ENCODE measurements at places on chromosomes 13 and 19. TPM values are rescaled to one million over a fixed set of nuclear protein-coding genes. Genes with fewer than 3 reads are reported as not detected.
A peak's percentile ranks its signal among the peaks of the same experiment; 100 is the strongest.

- no peaks in the 10 kb centered on the region for H3K27me3 ChIP-seq
- no peaks in the 10 kb centered on the region for H3K4me1 ChIP-seq
- H3K4me3 ChIP-seq, result no peak overlapping the region
- DNase-seq, result peak; percentile 51
- H3K36me3 ChIP-seq, result no peaks in the 10 kb centered on the region
- H3K27ac ChIP-seq, result peak overlapping the region; percentile 13
These were observed 6.6 kb upstream of the MCF2L start for GRCh38 chr13:112962396-112962795.

- no peaks in the 10 kb centered on the region for H3K27me3 ChIP-seq
- H3K4me1 ChIP-seq, result peaks cover 8% of the 10 kb centered on the region
- H3K27ac ChIP-seq, result no peak overlapping the region
These were observed 5.3 kb downstream of the SMIM7 start for GRCh38 chr19:16654627-16655026.

- no peak overlapping the region for H3K27ac ChIP-seq
- H3K4me3 ChIP-seq, result no peak overlapping the region
- no peaks in the 10 kb centered on the region for H3K27me3 ChIP-seq
- no peaks in the 10 kb centered on the region for H3K36me3 ChIP-seq
- H3K4me1 ChIP-seq, result no peaks in the 10 kb centered on the region
These were observed 4.2 kb upstream of the CERS4 start for GRCh38 chr19:8204961-8205360.

GRCh38 chr13:100803091-100803490 is 128.5 kb upstream of the TMTC4 start:
- no peaks in the 10 kb centered on the region for H3K36me3 ChIP-seq
- no peak for DNase-seq
- H3K4me1 ChIP-seq, result no peaks in the 10 kb centered on the region
- no peak overlapping the region for H3K27ac ChIP-seq
- H3K27me3 ChIP-seq, result no peaks in the 10 kb centered on the region

DNA sequence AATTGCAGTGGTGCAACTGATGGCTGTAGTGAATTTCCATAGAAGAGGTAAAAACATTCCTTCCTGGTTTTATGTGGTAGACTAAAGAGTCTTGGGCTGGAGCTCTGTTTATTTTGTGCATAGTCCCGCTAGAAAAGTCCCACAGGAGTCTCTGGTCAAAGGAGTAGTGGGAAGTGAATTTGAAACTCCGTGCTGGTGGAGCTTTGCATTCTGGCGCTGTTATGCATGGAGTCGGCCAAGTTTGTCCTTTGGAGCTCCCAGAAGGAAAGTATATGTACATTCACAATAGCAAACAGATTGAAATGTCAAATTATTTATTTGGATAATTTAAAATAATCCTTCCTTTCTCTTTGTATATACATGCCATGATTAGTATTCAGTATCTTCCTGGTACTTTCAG is 296.5 kb downstream of the LMO7 start:
- H3K4me3 ChIP-seq, result no peak overlapping the region
- H3K4me1 ChIP-seq, result no peaks in the 10 kb centered on the region
- H3K36me3 ChIP-seq, result no peaks in the 10 kb centered on the region
- no peak overlapping the region for H3K27ac ChIP-seq

GRCh38 chr19:7006135-7006704 is 15.0 kb downstream of the MBD3L2B start:
- H3K4me1 ChIP-seq, result no peaks in the 10 kb centered on the region
- no peak overlapping the region for H3K4me3 ChIP-seq
- no peaks in the 10 kb centered on the region for H3K36me3 ChIP-seq
- H3K27me3 ChIP-seq, result no peaks in the 10 kb centered on the region
- H3K27ac ChIP-seq, result no peak overlapping the region
- DNase-seq, result no peak

DNA sequence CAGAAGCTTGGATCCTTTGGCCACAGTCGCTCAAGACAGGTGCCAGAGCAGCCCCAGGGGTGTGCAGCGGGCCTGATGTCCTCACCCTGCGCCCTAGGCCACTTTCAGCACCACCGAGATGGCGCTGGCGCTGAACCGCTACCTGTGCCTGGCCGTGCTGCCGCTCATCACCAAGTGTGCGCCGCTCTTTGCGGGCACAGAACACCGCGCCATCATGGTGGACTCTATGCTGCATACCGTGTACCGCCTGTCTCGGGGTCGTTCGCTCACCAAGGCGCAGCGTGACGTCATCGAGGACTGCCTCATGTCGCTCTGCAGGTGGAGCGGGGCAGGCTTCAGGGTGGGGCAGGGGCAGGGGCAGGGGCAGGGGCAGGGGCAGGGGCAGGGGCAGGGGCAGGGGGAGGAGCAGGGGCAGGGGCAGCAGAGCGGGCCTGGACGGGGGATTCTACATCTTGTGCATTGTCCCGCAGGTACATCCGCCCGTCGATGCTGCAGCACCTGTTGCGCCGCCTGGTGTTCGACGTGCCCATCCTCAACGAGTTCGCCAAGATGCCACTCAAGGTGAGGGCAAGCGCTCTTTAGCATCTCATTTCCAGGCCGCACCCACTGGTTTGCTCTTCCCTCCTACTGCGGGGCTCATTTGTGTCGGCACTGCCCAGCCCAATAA is 69.1 kb downstream of the RYR1 start:
- H3K27me3 ChIP-seq, result peaks cover 13% of the 10 kb centered on the region
- H3K4me3 ChIP-seq, result no peak overlapping the region
- H3K36me3 ChIP-seq, result no peaks in the 10 kb centered on the region
- no peak overlapping the region for H3K27ac ChIP-seq

GRCh38 chr13:101493541-101493940 is 41.1 kb downstream of the ITGBL1 start:
- DNase-seq, result no peak
- H3K27me3 ChIP-seq, result no peaks in the 10 kb centered on the region
- no peaks in the 10 kb centered on the region for H3K4me1 ChIP-seq

DNA sequence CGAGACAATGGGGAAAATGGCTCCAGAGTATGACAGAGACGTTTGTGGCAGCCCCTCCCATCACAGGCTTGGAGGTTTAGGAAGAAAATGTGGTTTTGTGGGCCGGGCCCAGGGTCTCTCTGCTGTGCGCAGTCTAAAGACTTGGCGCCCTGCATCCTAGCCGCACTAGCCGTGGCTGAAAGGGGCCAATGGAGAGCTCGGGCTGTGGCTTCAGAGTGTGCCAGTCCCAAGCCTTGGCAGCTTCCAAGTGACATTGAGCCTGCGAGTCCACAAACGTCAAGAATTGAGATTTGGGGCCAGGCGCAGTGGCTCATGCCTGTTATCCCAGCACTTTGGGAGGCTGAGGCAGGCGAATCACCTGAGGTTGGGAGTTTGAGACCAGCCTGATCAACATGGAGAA is 513.1 kb downstream of the PCDH17 start:
- H3K4me3 ChIP-seq, result no peak overlapping the region
- DNase-seq, result no peak
- no peak overlapping the region for H3K27ac ChIP-seq
- H3K36me3 ChIP-seq, result no peaks in the 10 kb centered on the region

GRCh38 chr13:110301606-110302553 is 5.1 kb downstream of the COL4A1 start:
- peaks cover 11% of the 10 kb centered on the region for H3K4me1 ChIP-seq
- H3K4me3 ChIP-seq, result no peak overlapping the region
- peaks cover 8% of the 10 kb centered on the region for H3K27me3 ChIP-seq
- H3K36me3 ChIP-seq, result no peaks in the 10 kb centered on the region
- no peak for DNase-seq

DNA sequence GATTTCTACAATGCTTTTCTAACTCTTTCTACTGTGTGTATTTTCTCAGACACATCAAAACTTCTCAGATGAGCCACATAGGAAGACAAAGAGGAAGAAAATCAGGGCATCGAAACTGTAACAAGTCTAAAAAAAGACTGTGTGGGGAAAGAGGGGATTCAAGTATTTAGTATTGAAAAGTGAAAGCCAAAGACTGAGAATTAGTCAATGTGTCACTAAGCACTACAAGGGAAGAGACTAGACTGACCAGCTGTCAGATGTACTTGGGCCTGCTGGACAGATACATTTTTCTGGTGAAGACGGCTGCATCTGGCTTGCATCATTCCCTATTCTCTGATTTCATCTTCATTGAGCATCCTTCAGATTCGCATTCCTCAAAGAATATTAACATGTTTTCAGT is 25.4 kb downstream of the COMMD6 start:
- H3K27ac ChIP-seq, result no peak overlapping the region
- H3K4me3 ChIP-seq, result no peak overlapping the region
- no peaks in the 10 kb centered on the region for H3K4me1 ChIP-seq
- H3K27me3 ChIP-seq, result no peaks in the 10 kb centered on the region

- DNase-seq, result no peak
- no peak overlapping the region for H3K4me3 ChIP-seq
- H3K4me1 ChIP-seq, result no peaks in the 10 kb centered on the region
- no peaks in the 10 kb centered on the region for H3K27me3 ChIP-seq
- H3K27ac ChIP-seq, result no peak overlapping the region
- H3K36me3 ChIP-seq, result peaks cover 21% of the 10 kb centered on the region
These were observed 21.3 kb downstream of the ZNF77 start for GRCh38 chr19:2923510-2923909.

DNA sequence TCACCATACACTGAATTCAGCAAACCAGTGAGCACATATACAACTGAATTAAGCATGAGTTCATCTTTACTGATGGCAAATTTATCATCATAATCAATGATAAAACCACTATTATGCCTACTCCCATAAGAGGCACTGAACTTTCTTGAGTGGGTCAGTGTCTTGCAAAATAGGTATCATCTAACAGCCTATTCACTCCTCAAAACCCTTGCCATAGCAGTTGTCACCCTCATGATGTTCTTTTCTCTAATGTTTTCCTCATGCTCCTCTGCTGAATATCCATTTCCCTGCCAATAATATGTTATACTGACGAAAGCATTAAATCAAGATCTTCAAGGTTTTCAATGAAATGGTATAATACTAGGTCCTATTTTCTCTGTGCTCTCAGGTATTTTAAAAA is 5.6 kb downstream of the ARGLU1 start:
- DNase-seq, result no peak
- no peak overlapping the region for H3K27ac ChIP-seq
- no peaks in the 10 kb centered on the region for H3K27me3 ChIP-seq
- H3K4me1 ChIP-seq, result peaks cover 18% of the 10 kb centered on the region
- H3K4me3 ChIP-seq, result no peak overlapping the region

The RAB3A gene
- 4.4 TPM for total RNA-seq

The KIR2DL3 gene
- not detected for total RNA-seq

The FRY gene
- 51.8 TPM for total RNA-seq

The ADGRE1 gene
- total RNA-seq, result 1.3 TPM

The PEX11G gene
- total RNA-seq, result 3.6 TPM
